Vagina (tissue), 2 donors: ENCODE measurements at places on chromosomes 7 and 10.

- no peak for DNase-seq
These were observed 49.5 kb upstream of the ZNF138 start for GRCh38 chr7:64744680-64745079.

DNA sequence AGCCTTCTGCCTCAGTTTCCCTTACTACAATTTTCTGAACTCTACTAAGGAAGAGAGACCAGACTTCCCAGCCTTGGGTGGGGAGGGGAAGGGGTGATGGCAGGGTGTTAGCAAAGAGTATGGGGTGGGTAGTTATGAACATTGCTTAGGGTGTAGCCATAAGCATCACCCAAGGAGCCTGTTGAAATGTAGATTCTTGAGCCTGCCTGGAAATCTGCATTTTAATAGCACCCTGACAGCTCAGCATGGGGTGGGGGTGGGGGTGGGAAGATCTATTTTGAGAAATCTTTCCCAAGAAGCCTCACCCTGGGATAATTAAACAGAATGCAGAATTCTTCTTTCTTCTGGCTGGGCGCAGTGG is 164.8 kb downstream of the NRF1 start:
- no peak for DNase-seq

GRCh38 chr10:767211-767610 is 77.7 kb upstream of the DIP2C start:
- no peak for DNase-seq

GRCh38 chr7:155950898-155951553 is 138.8 kb upstream of the SHH start:
- DNase-seq = no peak

- DNase-seq = no peak
These were observed 673 bp upstream of the ST8SIA6 start for GRCh38 chr10:17455015-17455520.
